Esophagus mucosa (tissue), 1 donor: ENCODE measurements at places on chromosomes 3 and 15. TPM values are rescaled to one million over a fixed set of nuclear protein-coding genes. Genes with fewer than 3 reads are reported as not detected.

DNA sequence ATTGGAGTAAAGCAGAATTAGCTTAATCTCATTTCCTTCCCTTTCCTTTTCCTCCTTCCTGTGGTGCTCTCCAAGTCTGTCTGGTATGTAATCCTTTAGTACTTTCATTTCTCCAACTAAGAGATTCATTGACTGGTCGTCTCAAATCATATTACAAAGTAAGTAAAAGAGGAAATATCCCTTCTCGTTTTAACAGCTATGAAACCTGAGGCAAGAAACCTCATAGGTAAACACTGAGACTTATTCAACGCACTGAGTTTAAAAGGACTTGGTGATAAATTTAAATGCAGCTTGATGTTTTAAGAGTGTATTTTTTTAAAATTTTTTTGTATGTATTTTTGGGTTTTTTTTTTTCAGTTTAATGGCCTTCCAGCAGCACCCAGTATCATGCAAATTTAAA is 117.2 kb upstream of the LRRC3B start:
- ATAC-seq: no peak

GRCh38 chr3:146928421-146929059 is 323.4 kb upstream of the PLSCR5 start:
- no peak for ATAC-seq

- peak; percentile 22 for ATAC-seq
Measured at GRCh38 chr15:99114511-99115299, 9.8 kb downstream of the SYNM start.

- no peak for ATAC-seq
Measured at GRCh38 chr3:37924453-37924852, 62.8 kb downstream of the CTDSPL start.

DNA sequence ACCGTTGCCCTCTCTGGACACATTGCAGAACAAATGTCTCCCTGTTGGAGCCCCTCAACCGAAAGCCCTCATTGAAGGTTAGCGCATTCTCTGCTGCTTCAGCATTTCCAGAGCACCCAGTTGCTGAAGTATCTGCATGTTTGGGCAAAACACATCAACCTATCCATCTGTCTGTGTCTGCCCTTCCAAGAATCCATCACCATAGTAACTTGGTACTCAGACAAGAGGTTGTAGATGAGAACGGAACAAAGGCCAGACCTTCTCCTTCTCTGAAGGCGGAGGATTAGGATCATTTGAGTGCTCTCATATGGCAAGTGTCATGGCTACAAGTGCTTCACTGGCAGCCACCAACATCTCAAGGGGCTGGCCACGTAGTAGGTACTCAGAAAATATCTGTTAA is 23.1 kb upstream of the RHO start:
- no peak for ATAC-seq

GRCh38 chr3:119608405-119609000 is 10.8 kb downstream of the PLA1A start:
- no peak for ATAC-seq

- ATAC-seq: no peak
Measured at GRCh38 chr15:100766243-100767000, 113.2 kb upstream of the ALDH1A3 start.

GRCh38 chr3:71407823-71408222 is 175.7 kb downstream of the FOXP1 start:
- ATAC-seq: no peak

- no peak for ATAC-seq
Measured at GRCh38 chr3:131795390-131796090, 239.3 kb downstream of the CPNE4 start.

DNA sequence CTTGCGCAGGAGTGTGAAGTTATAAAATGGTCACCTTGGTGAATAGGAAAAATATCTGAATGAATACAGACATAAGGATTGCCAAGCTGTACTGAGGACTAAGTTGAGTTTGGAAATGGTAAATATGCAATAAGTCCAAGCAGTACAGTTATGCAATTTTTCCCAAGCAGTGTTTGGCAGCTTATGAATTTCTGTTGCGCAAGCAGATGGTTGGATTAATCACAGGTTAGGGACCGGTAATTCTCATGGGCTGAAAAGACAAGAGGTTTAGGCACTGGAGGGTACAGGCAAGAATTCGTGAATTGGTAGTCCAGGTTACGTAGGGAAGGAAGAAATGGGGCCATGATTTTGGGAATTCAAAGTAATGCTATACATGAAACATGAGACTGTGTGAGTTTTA is 210.3 kb downstream of the RAP2B start:
- peak; percentile 84 for ATAC-seq

GRCh38 chr15:68445351-68445750 is 13.4 kb upstream of the ITGA11 start:
- ATAC-seq: no peak

- no peak for ATAC-seq
Measured at GRCh38 chr3:169242708-169243513, 420.6 kb downstream of the MECOM start.

GRCh38 chr3:54563501-54564200 is 364.2 kb downstream of the LRTM1 start:
- ATAC-seq: no peak

- no peak for ATAC-seq
Measured at GRCh38 chr3:12489368-12489767, 5.1 kb downstream of the TSEN2 start.

DNA sequence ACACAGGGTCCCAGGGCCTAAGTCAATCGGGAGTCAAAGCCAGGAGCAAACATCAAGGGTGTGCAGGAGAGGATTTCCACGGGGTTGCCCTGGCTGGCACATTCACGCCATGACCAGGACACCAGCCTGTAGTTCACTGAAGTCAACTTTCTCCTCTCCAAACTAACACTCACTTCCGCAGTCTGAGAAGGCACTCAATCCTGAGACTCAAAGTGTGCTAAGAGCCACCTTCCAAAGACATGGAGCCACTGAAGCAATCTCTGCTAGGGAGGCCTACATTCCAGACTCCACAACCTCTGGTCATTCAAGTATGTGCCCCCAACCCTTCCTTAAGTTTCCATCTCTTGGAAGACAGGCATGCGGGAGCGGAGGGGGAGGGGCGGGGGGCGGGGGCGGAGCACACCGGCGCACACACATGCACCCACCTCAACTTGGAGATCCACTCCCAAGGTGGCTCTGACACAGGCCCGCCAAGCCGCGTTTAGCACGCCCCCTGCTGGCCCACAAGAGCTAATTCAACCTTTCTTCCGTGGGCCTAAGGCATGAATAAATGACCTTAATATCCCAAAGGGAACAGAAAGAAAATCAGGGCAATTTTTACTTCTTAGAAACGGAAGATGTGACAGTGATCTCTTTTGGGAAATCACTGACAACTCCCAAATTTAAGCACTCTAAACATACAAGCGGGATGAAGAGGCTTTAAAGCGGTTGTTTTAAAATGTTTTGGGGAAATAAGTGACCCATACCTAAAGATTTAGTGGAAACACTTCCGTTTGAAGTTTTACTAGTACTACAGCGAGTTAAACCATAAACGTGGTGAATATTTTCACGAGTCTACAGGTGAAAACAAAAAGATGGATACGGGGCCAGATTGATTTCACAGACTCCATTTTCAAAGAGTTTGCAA is 162.5 kb upstream of the CHRNA7 start:
- no peak for ATAC-seq

GRCh38 chr15:69783211-69783610 is 314.5 kb downstream of the TLE3 start:
- no peak for ATAC-seq

DNA sequence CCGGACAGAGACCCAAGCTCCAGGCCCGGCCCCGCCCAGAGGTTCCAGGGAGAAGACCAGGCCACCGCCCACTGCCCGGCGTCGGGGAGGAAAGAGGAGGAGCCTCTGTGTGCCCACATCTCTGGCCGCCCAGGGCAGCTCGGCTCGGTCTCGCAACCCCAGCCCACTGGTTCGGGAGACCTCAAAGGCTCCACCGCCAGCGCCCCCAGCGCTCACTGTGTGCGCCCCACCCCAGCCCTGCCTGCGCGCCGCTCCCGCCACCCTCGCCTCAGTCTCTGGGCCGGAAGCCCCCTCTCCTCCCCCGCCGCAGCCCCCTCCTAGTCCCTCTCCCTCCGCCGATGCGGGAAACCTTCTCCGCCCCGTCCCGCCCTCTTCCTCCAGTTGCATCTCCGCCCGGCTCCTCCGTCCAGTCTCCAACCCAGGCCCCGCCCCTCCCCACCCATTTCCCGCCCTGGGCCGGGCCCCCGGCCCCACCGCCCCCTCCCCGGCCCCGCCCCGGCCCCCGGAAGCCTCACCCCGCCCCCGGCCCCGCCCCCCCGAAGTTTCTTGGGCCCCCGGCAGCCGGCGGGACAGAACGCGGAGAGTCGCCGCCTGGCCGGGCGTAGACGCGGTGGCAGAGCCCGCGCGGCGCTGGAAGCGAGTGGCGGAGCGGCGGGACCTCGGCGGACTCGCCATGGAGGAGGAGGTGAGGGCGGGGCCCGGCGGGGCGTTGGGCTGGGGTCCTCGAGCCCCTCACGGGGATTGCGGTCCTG is at the start of gene PLEKHO2:
PLEKHO2 (plus strand) TSS at position 572 of the 752 bp plus-strand sequence; CDS start at position 674, 102 bp downstream.
- peak; percentile 86 for ATAC-seq

- no peak for ATAC-seq
Measured at GRCh38 chr3:69613286-69613685, 126.0 kb upstream of the MITF start.

- ATAC-seq: no peak
Measured at GRCh38 chr3:59752925-59753324, 703.1 kb upstream of the CFAP20DC start.

DNA sequence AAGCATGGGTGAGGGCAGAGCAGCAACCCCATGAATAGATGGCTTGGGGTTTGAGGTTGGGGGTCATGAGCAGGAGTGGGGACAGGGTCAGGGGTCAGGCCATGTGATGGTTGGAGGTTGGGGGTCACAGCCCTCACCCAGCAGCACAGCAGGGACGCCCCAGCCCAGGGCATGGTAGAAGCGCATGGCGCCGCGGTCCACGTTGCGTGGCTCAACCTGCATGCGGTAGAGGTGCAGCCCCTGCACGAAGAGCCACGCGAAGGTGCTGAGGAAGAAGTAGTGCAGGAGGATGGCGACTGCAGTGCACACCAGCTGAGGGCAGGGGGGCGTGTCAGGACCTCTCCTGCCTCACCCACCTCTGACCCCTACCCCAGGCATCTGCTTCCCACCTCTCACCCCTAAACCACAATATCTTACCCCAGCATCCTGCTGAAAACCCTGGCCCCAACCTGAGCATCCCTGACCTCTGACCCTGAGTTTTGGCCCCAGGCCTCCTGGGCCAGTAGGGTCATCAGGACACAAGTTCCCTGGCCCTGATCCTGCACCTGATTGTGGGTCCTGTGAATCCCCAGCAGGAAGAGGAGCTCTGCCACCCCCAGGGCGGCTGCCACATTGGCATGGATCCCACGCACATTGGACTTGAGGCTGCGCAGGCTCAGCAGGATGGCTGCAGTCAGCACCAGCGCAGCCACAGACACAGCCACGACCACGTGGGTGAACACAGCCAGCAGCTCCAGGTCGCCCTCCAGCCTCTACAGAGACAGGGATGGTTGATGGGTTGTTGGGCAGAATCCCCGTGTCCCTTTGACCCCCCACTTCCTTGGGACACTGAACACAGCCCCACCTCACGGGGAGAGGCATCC is 9.9 kb upstream of the SLC26A6 start:
- ATAC-seq: no peak

DNA sequence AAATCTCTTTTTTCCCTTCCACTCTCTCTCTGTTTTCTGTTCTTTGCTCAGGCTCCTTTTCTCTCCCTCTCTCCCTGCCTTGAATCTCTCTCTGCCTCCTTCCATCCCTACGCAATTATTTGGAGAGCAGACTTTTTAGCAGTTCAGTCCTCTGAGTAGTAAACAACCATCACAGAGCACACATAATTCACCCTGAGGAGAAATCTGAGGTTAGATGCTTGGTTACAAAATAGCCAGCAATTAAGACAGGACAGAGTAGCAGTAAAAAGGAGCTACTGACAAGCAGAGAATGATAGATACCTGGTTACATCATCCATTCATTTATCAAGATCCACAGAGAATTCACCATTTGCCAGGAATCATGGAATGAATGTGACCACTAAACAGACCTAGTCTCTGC is 25.5 kb downstream of the SLC9A9 start:
- ATAC-seq: no peak

DNA sequence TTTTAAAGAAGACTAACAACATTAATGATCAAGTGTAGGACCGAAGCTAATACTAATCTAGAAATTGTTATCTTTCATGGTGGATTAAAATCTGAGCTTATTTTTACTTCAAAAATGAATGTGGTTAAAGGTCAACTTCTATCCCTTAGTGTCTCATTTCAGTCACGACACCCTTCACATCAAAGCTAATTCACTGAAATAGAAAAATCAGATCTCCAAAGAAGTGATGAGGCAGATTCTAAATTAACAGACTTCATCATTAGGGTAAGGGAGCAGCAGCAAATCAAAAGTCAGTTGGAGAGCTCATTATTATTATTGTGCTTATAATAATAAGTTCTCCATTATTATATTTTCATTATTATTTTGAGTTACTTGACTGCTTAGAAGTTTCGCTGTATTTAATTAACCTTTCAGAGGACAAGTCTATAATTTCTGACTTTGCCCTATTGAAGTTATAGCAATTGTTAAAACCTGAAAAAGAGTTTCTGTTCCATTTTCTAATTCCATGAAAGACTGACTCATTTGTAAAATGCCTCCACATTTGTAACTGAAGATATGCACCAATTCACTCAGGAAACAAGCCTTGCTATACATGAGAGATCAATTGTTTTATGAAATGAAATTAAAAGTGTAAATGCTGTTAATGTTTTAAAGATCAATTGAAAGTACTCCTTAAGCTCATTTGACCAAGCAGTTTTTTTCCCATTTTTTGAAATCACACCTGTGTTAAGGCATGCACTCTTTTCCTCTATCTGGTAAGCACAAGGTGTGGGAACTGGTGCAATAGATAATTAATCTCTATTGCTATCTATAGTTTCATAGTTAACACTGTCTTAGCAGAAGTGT is 23.1 kb upstream of the CMC1 start:
- ATAC-seq: no peak

- ATAC-seq: no peak
Measured at GRCh38 chr15:80866936-80867335, 87.8 kb downstream of the CEMIP start.

DNA sequence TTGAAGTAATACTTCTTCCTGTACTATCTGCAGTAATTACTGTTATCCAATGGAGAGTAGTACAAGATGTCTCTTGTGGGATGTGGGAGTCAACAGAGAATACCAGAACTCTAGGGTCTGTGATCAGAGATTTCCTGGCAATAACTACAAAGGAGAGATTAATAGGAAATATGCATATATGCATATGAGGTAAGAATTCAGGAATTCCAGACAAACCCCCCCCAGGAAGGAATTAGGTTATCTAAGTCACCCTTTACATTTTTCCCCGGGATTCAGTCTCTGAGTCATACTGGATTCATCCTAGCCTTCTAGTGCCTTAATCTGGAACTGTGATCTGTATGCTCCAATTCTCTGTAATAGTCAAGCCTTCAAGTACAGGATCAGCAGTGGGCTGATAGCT is 49.4 kb downstream of the GTF2E1 start:
- ATAC-seq: no peak

CAMKV gene
- total RNA-seq: not detected

RASL12 gene
- total RNA-seq: 1.5 TPM

SCAP gene
- total RNA-seq: 59.8 TPM

TPRG1 gene
- total RNA-seq: 30.4 TPM

EIF5A2 gene
- total RNA-seq: 2.4 TPM

TRIM71 gene
- not detected for total RNA-seq

CPNE4 gene
- 0.04 TPM for total RNA-seq

AMT gene
- total RNA-seq: 0.88 TPM

TMC3 gene
- total RNA-seq: not detected

STRC gene
- not detected for total RNA-seq
